ENCODE measurements at places on chromosomes 7 and 10. TPM values are rescaled to one million over a fixed set of nuclear protein-coding genes. Genes with fewer than 3 reads are reported as not detected.

DNA sequence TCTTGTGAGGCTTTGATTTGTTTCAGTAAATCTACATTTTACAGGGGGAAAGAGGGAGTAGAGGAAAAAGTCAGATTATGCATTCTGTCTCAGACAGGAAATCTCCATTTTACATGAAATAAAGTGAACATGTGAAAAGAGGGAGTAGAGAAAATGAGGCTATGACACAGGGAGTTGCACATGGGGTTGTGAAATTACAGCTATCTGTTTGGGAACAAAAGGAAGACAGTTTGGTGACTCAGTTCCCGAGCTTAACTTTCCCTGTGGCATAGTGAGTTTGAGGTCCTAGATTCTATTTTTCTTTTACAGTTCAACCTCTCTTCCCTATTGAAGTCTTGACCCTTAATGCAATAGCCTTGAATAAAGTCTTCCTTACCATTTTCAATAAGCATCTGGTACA, 63.2 kb upstream of the AGR3 start:
- DNase-seq, result no peak

DNA sequence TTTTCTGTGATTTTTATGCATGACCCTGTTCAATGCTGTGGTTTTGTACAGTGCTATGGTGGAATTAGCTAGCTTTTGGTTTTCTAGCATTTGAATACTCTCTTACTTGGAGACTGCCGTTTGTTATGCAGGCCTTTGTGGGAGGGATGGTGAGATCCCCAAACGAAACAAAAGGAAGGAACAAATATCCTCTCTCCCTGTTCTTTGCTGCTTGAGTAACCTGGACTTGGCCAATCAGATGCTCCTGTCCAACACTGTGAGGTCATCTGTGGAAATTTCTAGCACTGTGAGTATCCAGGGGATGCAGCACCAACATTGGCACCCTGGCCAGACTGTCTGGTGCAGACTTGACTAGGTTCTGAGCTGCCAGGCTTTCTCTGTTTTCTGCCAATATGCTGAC, 314.4 kb downstream of the ANKRD30A start:
- no peak for DNase-seq

Gene STEAP2
- not detected for total RNA-seq

Gene HMX2
- total RNA-seq, result 0.99 TPM

Gene SSC4D
- total RNA-seq, result 0.62 TPM

DNA sequence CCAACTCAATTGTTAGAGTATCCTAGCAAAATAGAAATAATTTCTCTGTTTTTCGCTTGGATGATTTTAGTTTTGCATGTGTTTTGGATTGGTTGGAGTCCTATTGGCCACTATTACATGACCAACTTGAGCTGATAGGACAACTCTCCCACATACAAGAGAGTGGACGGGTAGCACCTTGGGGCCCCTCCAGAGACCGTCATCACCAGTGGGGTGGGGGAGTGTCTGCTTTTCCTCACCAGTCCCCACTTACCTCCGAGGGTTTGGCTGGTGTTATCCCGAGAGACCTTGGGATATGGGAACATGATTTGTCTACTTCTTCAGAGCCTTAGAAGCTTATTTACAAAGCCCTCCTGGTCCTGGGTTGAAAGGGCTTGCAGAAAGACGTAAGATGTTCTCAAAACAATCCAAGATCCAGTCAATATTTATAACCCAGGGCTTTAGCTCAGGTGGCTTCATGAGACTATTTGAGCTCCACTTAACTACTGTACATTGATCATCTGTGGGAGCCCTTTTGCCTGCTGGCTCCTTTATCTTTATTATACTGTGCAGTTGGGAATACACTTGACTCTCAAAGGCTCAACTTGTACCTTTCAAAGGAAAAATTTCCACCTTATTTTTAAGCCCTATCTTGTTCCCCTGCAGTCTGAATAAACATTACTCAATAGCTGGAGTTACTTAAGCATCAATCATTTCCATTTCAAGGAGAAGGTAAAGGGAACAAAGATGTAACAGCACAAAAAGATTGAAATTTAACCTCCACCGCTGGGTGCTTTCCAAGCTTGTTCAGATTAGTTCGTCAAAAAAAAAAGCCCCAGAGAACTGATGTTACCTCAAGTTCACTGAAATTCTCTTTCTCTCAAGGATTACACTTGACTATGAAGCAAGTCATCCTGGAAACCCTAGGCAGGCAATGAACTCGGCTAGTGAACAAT, 119.7 kb downstream of the WDR11 start:
- DNase-seq, result no peak

Gene CCDC3
- 0.14 TPM for total RNA-seq

Gene NPC1L1
- total RNA-seq, result not detected

All from activated naive CD4-positive, alpha-beta T cell treated with anti-CD3 and anti-CD28 coated beads for 36 hours (primary cell).